C1 segment of cervical spinal cord (tissue), 14 donors: ENCODE measurements at places on chromosomes 12 and 14.

- DNase-seq = no peak
Observed at GRCh38 chr14:39229601-39230110, 4.1 kb upstream of the MIA2 start.

DNA sequence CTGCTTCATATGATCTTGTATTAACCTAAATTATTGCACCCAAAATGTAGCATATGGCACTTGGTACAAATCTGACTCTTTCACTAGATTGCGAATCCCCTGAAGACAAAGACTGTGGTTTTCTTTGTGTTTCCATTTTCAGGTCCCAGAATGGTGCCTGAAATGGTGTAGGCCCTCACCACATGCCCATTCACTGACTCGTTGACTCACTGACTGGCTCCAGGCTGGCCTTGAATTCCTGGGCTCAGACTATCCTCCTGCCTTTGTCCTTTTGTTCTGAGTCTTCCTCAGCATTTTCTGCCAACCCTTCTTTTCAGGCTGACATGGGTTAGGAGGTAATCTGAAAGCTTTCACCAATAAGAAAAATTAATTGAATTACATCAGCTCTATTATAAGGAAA is 368.7 kb upstream of the GARIN6 start:
- DNase-seq = no peak

GRCh38 chr14:72472845-72473244 is 421.1 kb downstream of the DPF3 start:
- no peak for DNase-seq

GRCh38 chr14:54338696-54339317 is 58.0 kb upstream of the CDKN3 start:
- no peak for DNase-seq

DNA sequence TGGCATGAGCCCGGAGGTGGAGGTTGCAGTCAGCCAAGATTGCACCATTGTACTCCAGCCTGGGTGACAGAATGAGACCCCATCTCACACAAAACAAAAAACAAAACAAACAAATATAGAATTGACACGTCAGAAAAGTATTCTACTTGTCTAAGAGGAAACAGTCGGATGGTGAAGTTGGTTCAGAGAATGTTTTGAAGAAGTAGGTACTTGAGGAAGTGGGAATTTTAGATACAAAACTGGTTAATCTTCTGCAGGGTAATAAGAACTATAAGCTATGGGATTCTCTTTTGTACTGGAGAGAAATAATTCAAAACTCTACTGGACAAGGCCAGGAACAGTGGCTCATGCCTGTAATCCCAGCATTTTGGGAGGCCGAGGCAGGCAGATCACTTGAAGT is 14.6 kb upstream of the TCTN1 start:
- no peak for DNase-seq

DNA sequence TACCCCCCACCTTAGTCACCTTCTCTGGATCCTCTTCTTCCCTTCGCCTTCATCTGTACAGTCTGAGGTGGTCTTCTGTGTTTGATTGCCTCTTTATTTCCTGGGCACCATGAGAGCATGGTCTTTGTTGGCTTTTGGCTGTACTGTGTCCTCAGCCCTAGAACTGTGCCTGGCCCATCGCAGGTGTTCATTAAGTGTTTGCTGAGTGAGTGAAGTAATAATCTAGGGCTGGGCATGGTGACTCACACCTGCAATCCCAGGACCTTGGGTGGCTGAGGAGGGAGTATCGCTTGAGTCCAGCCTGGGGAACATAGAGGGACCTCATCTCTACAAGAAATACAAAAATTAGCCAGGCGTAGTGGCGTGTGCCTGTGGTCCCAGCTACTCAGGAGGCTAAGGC is 13.9 kb downstream of the ALDH2 start:
- DNase-seq = no peak

DNA sequence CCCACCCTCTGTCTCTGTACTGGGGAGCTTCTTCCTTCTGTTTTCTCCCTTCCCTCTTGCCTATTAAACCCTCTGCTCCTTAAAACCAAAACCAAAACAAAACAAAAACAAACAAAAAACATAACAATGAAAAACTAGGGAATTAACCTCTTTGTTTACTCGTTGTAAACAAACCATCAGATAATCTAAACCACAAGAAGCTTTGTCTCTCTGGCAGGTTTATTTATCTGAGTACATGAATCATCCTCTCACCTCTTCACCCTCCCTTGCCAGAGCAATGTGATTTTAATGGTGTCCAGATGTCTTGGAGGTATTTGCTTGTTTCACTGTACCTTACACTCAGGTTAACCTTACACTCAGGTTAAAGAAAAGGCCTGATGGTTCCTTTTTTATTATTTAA is 66.1 kb downstream of the DYRK2 start:
- no peak for DNase-seq
